Brain (organoid and tissue), 16 donors: ENCODE measurements at places on chromosomes 1 and 21.
A peak's percentile ranks its signal among the peaks of the same experiment; 100 is the strongest.

- no peak for DNase-seq
Measured at GRCh38 chr1:79808816-79809475, 802.4 kb upstream of the ADGRL4 start.

DNA sequence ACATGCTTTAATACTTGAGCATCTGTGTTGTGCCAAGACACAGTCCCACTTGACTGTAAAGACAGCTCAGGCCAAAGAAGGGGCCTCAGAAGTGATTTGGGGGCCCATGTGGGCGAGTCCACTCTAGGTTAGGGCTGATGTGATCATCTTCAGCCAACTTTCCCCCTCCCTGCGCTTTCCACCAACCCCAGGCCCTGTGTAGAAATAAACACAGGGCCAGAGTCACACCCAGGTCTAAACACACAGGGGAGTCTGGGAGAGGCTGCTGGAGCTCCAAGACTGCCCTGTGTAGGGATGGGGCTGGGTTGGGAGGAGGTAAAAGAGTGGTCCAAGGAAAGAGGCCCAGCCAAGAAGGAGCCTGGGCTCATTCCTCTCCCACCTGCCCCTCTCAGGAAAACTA is 2.5 kb upstream of the WNT2B start:
- no peak for DNase-seq

DNA sequence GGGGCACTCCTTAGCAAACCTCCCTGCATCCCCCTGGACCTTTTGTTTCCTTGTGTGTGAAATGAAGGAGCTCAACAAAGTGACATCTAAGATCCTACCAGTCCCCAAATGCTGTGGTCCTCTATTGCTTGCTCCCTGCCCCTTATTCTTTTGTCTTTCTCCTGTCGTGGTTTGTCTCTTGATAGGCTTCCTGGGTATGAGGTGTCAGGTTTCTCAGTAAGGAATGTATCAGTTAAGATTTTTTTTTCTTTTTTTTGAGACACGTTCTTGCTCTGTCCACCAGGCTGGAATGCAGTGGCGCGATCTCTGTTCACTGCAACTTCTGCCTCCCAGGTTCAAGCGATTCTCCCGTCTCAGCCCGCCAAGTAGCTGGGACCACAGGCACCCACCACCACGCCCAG is 16.8 kb downstream of the CNIH3 start:
- DNase-seq: no peak

GRCh38 chr1:112904831-112905261 is 51.1 kb downstream of the SLC16A1 start:
- no peak for DNase-seq

- DNase-seq: no peak
Measured at GRCh38 chr1:244076740-244077139, 25.7 kb downstream of the ZBTB18 start.

- DNase-seq: peak; percentile 58
Measured at GRCh38 chr1:223628233-223629125, 37.0 kb downstream of the CAPN8 start.

- peak; percentile 75 for DNase-seq
Measured at GRCh38 chr1:151828921-151829320, 2.7 kb downstream of the RORC start.

- no peak for DNase-seq
Measured at GRCh38 chr1:9586147-9586766, 2.5 kb upstream of the TMEM201 start.

GRCh38 chr1:31140299-31140698 is 74.8 kb upstream of the PUM1 start:
- DNase-seq: no peak

- DNase-seq: peak; percentile 74
Measured at GRCh38 chr1:40592107-40592803, 60.8 kb downstream of the ZNF684 start.

GRCh38 chr1:89721351-89721750 is 88.4 kb downstream of the LRRC8C start:
- no peak for DNase-seq

DNA sequence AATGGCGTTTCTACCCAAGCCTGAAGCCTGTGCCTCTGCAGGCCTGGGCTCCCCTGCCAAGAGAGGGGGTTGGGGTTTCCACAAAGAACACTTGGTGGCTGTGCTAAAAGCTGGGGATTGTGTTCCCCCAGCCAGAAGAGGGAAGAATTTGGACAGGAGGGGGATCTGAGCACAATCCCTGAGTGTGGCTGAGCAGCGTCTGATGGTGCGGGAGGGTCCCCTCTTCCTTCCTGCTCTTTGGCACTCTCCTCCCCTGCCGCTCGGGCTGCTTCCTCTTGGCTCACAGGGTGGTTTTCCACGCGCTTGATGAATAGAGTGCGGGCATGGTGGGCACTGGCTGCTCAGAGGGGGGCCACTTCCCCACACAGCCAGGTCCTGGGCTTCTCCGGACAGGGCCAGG is 3.7 kb downstream of the GPR37L1 start:
- peak; percentile 81 for DNase-seq

DNA sequence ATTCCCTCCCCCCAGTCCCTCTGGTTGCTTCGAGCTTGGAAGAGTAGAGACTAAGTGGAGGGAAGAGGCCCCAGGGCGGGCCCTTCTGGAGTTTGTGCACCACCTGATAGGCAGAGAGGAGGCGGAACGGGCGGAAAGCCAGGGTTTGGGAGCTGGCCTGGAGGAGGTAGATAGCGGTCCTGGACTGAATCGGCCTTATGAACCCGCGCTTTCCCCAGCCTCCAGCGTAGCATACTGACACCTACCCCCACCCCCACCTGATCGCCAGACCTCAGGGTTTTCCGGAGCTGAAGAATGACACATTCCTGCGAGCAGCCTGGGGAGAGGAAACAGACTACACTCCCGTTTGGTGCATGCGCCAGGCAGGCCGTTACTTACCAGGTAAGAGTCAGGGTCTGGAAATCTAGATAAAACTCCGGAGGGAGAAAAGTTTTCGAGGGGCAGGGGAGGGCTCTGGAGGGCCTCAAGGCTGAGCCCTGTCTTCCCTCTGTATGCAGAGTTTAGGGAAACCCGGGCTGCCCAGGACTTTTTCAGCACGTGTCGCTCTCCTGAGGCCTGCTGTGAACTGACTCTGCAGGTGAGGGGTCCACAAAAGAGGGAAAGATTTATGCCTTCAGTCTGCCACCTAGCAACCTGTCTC is 705 bp downstream of the UROD start:
- DNase-seq: peak; percentile 25

GRCh38 chr1:221793439-221794078 is 51.7 kb upstream of the DUSP10 start:
- no peak for DNase-seq
